ENCODE measurements at places on chromosomes 3 and 15. TPM values are rescaled to one million over a fixed set of nuclear protein-coding genes. Genes with fewer than 3 reads are reported as not detected.

GRCh38 chr3:60972599-60972998 is 278.7 kb downstream of the FHIT start:
- no peak for DNase-seq

- DNase-seq = no peak
These were observed 1.7 kb downstream of the KNL1 start for GRCh38 chr15:40595773-40596172.

GRCh38 chr3:42635111-42635510 is 18.4 kb upstream of the ZBTB47 start:
- DNase-seq = no peak

SLC26A6 gene
- 16.7 TPM for polyA plus RNA-seq

RFC4 gene
- polyA plus RNA-seq = 42.2 TPM

GABRR3 gene
- polyA plus RNA-seq = 0.04 TPM

NOX5 gene
- 1.2 TPM for polyA plus RNA-seq

NAA80 gene
- polyA plus RNA-seq = 8.5 TPM

DNA sequence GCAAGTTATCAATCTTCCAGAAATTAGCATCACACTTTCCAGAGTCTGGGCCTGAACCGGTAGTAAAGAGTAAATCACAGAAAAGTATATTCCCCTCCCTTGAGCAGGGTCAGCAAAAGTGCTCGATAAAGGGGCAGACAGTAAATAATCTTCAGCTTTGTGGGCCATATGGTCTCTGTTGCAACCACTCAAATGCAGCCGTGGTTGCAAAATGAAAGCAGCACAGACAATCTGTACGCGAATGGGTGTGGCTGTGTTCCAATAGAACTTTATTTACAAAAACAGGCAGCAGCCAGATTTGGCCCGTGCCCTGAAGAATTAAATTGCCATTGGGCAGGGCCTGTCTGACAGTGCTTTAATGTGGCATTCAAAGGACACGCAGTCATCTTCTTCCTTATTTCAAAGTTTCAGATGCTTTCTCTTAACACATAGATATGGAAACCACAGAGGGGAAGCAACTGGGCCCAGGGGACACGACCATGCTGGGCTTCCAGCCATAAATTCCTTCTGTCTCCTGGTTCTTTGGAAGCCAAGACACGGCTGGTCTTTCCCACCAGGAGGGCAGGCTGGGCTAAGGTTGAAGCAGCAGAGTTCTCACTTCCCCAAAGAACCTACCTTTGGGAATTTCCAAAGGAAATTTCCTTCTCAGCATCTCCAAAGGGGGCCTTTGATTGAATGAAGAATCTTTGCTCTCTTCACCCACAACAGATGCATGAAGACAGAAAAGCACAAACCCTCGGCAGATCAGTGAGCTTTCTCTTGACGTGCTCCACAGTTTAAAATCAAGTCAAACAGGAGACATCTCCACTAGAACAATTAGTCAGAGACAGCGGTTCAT is 489.8 kb upstream of the PROK2 start:
- DNase-seq = peak; percentile 90

DNA sequence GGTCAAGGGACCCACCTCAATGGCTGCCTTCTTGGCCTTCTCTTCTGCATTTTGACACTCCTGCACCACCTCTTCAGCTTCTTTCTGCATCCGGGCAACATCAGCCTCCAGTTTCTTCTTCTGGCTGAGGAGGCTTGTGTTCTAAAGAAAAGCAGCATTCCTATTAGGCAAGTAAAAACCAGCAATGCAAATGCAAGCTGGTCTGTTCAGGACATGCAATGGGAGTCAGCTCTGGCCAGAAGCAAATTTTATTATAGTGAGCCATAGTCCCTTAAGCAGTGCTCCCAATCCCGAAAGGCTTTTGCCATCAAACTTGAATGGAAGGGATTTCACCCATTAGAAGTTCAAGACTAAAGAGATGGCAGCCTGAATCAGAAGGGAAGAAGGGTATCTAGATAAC is 97.7 kb downstream of the HHLA2 start:
- DNase-seq = no peak

DNA sequence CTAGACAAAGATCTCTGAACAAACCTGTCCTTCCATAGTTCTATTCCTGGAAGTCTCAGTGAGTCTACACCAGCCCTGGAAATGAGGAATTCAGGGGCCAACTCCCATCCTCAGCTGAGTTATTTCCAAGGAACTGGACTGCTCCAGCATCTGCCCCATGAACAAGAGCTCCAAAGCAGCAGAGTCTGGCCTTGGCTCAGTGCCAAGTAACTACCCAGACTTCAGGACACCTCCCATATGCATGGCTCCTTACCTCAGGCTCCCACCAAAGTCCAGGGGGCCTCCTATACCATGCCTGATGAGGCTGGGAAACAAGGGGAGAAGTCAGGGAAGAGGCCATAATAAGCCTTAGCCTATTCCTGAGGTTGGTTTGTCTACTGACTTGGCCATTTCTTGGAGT is 45.0 kb downstream of the FAIM start:
- no peak for DNase-seq

GRCh38 chr3:155462672-155463071 is 169.2 kb upstream of the STRIT1 start:
- no peak for DNase-seq

SLC22A14 gene
- polyA plus RNA-seq = 0.24 TPM

DNA sequence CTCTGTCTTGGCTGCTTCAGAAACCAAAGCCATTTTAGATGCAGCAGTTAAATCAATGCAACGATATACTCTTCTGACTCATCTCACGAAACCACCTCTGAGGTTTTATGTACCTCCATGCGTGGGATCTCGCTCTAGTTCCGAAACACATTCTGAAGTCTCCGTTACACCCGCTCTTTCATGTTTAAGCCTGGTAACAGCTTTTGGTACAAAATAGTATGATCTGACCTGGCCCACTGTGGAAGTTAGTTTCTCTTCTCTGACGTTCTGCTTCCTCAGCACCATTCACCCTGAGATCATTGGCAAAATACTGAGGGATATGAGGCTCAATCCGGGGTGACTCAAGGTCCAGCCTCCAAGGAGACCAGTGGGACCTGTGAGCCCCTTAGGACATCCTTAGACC is 121.9 kb downstream of the TMEM266 start:
- DNase-seq = no peak

- DNase-seq = no peak
These were observed 14.4 kb upstream of the TNFSF10 start for GRCh38 chr3:172537507-172538158.

GRCh38 chr15:92763459-92763858 is 107.9 kb upstream of the FAM174B start:
- DNase-seq = no peak

- DNase-seq = no peak
These were observed 260.3 kb upstream of the MRPL3 start for GRCh38 chr3:131762981-131763564.

GOLGA8J gene
- 1.8 TPM for polyA plus RNA-seq

DNA sequence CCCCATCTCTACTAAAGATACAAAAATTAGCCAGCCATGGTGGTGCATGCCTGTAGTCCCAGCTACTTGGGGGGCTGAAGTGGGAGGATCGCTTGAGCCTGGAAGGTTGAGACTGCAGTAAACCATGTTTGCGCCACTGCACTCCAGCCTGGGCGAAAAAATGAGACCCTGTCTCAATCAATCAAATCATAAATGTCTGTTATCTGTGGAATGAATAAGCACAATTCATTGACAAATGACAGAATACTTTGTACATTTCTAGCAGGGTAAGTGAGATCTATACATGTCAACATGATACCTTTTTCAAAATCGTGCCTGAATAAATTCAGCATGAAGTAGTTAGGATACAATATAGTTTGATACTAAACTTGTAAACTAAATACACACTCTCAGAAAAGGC is 181.2 kb downstream of the FOXP1 start:
- no peak for DNase-seq

GRCh38 chr3:179622023-179622422 is 17.4 kb downstream of the NDUFB5 start:
- DNase-seq = no peak

SMAD3 gene
- 52.6 TPM for polyA plus RNA-seq

SEMA5B gene
- 6.7 TPM for polyA plus RNA-seq

DNA sequence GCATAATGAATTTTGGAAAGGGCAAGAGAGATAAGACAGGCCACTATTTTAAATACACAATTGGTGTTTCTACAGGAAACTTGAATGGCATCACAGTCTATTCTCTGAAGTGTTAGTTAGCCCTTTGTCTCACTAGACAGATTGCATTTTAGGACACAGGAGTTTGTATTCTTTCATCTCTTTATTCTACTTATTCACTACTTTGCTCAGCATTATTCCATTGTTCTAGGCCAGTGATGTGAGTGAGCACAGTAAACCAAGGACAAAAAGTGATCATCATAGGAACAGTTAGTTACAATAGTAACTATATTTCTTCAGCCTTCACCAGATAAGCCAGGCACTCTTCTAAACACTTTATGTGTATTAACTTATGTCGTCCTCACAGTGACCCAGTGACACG is 150.2 kb upstream of the SLCO3A1 start:
- no peak for DNase-seq

DNA sequence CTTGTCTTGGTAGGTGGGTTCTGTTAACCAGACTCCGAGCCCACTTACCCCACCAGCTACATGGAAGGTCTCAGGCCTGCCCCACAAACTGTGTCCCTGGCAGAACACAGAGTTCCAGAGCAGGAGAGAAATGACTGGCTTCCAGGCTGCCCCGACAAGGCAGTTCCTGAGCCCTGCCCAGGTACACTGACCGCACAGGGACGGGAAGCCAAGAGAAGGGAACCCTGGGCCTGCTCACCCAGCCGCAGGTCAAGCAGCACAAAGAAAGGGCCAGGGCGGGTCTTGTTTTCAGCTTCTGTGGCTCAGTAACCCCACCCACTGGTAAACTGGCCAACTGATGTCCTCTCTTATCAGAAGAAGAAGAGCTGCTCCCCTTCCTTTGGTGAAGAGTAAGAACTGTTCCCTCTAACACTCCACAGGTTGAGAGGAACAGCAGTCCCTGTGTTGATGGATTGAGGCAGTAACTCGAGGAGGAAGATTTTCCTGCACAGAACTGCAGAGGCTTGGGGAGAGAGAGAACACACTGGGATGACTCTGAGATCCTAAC is 68.4 kb downstream of the CRTC3 start:
- DNase-seq = no peak

LTK gene
- 2.9 TPM for polyA plus RNA-seq

- DNase-seq = no peak
These were observed 20.7 kb upstream of the ERC2 start for GRCh38 chr3:56488812-56489600.

DNA sequence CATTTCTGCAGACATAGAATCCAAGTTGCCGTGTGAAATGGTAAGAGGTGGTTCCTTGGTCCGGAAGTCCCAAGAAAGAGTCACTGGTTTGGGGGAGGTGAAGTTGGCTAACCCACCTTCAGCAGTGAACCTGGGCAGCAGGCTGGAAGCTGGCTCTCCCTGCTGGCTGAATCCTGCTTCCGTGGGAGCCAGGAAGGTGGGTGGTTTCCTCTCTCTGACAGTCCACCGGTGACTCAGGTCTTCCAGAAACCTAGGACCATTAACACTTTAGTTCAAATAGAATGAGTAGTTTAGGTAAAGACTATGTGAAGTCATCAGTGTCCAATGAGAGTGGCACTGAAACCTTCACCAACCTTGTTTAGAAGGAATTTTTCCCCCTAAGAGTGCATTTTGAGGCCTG is 87.4 kb upstream of the CACNA2D3 start:
- DNase-seq = no peak

DNA sequence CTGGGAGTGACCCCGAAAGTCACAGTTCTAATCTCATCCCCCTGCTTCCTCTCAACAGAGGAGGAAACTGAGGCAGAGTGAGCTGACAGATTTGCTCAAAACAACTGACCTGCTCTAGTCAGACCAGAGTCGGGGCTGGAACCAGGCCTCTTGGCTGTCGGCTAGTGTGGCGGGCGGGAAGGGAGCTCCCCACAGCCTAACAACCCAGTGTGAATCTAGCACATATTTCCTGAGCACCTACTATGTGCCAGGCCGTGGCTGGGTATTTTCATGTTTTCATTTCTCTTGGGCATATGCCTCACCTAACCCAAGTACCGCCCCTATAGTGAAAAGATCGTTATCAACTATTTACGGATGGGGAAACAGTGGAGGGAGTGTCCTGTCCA is 27.2 kb downstream of the GRIP2 start:
- no peak for DNase-seq

Data from right lung (tissue), 10 donors.